ENCODE measurements at places on chromosomes 13 and 19.

DNA sequence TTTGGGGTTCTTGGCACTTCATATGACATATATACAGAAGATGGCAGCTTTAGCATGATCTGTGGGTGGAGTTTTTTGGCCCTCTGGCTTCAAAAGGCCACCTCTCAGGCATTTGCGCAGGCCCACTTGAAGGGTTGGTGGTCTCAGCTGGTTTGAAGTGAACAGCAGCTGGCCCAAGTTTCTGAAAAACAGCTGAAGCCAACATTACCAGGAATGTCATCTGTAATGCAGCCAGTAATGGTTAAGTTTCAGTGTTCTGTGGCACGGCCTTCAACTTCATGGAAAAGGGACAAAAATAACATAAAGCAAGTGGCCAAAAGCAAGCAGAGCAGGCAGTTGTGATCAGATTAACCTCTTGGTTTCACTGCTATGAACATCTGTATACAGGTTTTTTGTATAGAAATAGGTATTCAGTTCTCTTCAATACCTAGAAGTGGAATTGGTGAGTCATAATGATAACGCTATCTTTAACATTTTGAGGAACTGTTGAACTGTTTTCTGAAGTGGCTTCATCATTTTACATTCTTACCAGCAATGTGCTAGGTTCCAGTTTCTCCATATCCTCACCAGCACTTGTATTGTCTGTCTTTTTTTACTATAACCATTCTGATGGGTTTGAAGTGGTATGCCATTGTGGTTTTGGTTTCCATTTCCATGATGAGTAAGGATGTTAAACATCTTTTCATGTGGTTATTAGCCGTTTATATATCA, 245.4 kb downstream of the SHISA2 start:
- peak; percentile 2 for DNase-seq

GRCh38 chr13:24495151-24495729, 17.3 kb downstream of the PARP4 start:
- no peak for DNase-seq

DNA sequence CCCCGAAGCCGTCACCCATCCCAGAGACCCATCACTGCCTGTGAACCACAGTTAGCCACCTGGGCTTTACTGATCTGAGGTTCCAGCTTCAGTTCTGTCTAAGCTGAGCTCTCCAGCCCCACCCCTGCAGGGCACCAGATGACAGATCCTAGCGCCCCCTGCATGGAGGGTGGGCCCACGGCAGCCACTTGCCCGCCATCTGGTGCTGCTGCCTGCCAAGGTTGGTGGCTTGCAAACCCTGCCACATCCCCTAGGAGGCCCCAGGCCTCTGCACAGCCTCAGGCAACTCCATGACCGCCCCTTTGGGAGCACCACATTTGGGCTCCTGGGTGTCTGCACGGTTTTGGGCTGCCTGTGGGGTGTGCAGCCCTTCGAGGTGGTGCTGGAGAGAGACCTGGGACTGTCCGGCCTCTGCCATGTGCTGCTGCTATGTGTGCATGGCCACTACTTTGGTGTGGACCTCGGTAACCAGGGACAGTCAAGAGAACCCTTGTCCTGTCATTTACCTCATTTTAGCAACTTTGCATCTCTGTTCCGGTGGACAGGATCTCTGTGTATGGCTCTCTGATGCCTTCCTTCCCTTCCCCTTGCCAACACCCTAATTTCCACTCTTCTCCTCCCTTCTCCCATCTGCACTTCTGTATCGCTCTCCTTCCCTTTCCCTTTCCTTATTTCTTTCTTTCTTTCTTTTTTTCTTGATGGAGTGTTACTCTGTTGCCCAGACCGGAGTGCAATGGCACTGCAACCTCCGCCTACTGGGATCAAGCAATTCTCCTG, 17.4 kb upstream of the SDHAF1 start:
- no peak for DNase-seq

DNA sequence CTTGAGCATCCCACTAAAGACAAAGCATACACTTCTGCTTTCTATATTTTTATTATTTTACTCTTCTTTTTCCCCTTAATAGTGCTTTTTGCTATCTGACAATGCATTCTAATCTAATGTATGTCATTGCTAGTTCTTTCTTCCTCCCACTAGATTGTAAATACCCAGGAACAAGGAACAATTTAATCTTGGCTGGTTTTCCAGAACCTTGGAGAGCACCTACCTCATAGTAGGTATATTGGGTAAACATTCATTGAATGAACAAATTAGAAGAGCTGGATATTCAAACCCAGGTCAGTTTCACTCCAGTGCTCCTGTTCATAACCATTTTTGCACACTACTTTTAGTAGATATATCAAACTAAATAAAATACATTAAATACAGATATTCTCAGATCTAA, 1617.6 kb upstream of the SLC10A2 start:
- no peak for DNase-seq

GRCh38 chr19:5037936-5038335, 69.0 kb downstream of the KDM4B start:
- no peak for DNase-seq

Data from GM18507 (cell line).